NCI-H524 (cell line): ENCODE measurements at places on chromosomes 12 and 14.

DNA sequence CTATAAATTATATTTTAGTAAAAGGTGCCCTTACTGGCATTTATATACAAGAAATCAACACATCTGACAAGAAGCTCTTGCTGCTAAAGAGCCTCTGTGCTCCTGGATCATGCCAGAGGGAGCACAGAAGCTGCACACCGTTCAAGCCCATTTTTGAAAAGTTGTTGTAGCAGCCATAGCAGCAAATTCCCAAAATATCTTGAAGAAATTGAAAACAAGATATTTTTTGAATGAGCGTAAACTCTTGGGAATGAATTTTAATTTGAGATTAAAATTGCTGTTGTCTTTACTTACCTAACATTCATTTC lies 540 bp upstream of the CLEC2D start:
- DNase-seq = no peak

DNA sequence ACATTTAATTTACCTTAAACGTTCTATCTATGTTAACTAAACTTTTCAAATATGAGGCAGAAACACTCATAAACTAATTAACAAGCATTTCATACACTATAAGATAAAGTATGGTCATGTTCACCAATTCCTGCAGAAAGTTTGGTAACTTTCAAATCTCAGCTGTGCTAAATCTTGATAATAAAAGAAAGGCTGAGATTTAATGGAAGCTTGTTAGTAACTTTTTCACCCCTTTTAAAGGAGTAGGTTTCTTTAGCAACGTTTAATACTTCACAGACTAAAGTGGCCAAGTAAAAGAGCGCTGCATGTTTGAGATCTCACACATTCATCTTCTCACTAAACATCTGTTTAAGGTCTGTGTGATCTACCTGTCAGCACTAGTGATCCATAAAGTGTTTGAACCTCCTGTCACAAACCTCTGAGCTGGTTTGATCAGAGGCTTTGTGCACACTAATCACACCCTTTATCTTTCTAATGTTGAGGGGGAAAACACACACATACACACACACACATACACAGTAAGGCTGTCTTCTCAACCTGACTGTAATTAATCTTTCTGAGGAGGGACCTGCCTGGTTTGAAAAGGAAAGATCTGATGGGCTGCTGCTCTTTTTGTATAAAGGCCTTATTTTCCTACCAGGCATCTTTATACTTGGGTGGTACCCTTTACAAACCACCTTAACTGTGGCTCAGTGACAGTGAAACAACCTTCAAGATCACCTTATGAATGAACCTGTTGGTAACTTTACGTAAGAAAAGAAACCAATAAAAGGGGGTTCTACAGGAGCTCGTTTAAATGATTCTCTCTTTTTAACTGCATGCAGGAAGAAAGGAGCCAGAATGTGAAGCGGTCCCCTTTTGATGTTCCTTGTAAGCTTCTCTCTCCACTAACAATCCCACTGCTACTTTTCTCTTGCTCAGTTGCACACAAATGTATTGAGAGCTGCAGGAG lies 244.2 kb downstream of the SOX5 start:
- DNase-seq = no peak

DNA sequence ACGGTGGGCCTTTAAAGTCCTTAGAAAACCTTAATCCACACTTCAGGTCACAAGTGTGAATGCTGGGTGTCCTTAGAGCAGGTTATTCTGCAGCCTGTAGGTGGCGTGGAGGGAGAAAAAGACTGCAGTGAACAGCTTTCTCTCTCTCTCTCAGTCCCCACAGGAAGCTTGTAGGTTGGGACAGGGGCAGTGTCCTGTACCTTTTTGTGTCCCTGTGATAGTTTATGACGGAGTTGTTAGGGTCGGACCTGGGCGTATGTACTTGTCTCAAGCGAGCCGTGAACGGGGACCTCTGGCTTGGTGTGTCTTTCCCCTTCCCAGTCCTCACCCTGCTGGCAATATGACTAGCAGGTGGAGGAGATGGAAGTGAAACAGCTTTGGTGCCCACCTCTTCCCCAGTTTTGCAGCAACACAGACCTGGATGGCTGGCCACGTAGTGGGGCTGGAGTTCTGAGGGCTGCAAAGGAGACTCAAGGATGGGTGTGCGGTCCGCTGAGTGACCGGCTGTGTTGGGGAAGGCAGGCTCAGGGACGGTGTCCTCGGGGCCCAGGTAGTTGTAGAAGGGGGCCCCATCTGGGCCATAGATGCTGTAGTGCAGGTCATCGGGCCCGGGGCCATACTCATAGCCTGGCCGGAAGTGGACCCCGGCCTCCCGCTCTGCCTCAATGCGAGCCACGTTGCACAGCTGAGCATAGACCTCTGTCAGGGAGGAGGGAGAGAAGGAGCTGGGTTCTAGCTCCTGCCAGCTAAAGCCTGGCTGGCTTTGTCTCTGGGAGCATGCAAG lies 8.9 kb downstream of the ISCA2 start:
- peak; percentile 84 for DNase-seq

GRCh38 chr12:95997911-95998510 lies 1.9 kb upstream of the HAL start:
- DNase-seq = no peak

GRCh38 chr14:75906680-75907280 lies 75.0 kb downstream of the TGFB3 start:
- peak; percentile 72 for DNase-seq

GRCh38 chr14:33408291-33408690 lies 469.6 kb downstream of the NPAS3 start:
- no peak for DNase-seq
